Activated T-cell treated with anti-CD3 and anti-CD28 coated beads, Interleukin-2, amount 50 U/mL, for 72 hours (primary cell): ENCODE measurements at places on chromosomes 5 and 9. TPM values are rescaled to one million over a fixed set of nuclear protein-coding genes. Genes with fewer than 3 reads are reported as not detected.

- H3K27ac ChIP-seq = no peak overlapping the region
- H3K4me1 ChIP-seq = peaks cover 4% of the 10 kb centered on the region
- H3K27me3 ChIP-seq = peaks cover 11% of the 10 kb centered on the region
- H3K4me3 ChIP-seq = no peak overlapping the region
- H3K36me3 ChIP-seq = no peaks in the 10 kb centered on the region
Measured at GRCh38 chr5:172377856-172378255, 76.5 kb downstream of the SH3PXD2B start.

DNA sequence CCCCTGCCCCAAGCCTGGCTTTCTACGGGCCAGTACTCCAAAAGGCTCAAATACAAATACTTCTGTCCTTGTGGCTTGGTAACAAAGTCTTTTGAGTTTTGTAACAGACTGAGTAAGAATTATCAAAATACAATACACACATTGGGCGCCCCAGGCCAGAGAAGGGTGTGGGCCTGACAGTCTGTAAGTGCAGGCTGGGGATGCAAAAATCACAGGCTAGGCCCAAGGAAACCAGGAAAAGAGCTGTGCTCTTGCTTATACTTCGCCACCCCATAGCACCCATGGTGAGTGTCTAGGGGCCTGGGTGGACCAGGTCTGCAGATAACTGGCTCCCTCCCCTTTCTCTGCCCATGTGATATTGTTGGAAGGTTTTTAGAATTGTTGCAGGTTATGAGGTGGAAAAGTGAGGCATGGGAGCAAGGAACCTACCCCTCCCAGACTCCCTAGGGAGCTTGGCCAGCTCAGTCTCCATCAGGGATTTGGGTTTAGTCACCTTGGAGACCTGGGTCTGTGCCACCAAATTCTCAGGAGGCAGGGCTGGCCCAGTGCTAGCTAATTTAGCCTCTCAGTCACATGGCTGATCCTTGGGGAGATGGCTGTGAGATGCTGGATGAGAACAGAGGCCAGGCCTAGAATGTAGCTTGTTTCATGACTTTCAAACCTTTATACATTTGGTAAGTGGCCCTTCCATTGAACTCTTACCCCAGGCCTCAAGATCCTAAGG lies 72.9 kb downstream of the TARS1 start:
- H3K4me3 ChIP-seq = no peak overlapping the region
- H3K27ac ChIP-seq = no peak overlapping the region
- H3K36me3 ChIP-seq = no peaks in the 10 kb centered on the region
- no peak for DNase-seq

- H3K27ac ChIP-seq = no peak overlapping the region
- no peaks in the 10 kb centered on the region for H3K27me3 ChIP-seq
- no peaks in the 10 kb centered on the region for H3K4me1 ChIP-seq
- H3K4me3 ChIP-seq = no peak overlapping the region
Measured at GRCh38 chr5:3377176-3377575, 218.5 kb upstream of the IRX1 start.

Gene MYMK
- not detected for total RNA-seq

- H3K4me3 ChIP-seq = no peak overlapping the region
- no peak overlapping the region for H3K27ac ChIP-seq
Measured at GRCh38 chr9:18129809-18130334, 344.1 kb upstream of the ADAMTSL1 start.

DNA sequence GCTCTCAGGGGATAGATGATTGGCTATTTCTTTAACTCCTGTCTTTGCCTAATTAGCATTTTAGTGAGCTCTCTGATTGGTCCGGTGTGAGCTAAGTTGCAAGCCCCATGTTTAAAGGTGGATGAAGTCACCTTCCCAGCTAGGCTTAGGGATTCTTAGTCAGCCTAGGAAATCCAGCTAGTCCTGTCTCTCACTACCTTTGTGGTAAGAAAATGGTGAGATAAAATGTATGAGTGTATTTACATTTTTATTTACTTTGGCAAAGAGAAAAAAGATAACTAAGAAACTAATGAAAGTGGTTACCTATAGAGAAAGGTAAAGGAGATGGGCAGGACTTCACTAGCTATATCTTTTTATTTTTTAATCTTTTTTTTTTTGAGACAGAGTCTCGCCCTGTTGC lies 146.8 kb downstream of the RFK start:
- H3K4me3 ChIP-seq = no peak overlapping the region
- no peaks in the 10 kb centered on the region for H3K36me3 ChIP-seq
- peaks cover 6% of the 10 kb centered on the region for H3K27me3 ChIP-seq
- H3K27ac ChIP-seq = no peak overlapping the region
- no peak for DNase-seq
- no peaks in the 10 kb centered on the region for H3K4me1 ChIP-seq
